ENCODE measurements at places on chromosomes 5 and 9. TPM values are rescaled to one million over a fixed set of nuclear protein-coding genes. Genes with fewer than 3 reads are reported as not detected.

GRCh38 chr5:158534203-158534602, 565.5 kb downstream of the EBF1 start:
- no peak for DNase-seq

DNA sequence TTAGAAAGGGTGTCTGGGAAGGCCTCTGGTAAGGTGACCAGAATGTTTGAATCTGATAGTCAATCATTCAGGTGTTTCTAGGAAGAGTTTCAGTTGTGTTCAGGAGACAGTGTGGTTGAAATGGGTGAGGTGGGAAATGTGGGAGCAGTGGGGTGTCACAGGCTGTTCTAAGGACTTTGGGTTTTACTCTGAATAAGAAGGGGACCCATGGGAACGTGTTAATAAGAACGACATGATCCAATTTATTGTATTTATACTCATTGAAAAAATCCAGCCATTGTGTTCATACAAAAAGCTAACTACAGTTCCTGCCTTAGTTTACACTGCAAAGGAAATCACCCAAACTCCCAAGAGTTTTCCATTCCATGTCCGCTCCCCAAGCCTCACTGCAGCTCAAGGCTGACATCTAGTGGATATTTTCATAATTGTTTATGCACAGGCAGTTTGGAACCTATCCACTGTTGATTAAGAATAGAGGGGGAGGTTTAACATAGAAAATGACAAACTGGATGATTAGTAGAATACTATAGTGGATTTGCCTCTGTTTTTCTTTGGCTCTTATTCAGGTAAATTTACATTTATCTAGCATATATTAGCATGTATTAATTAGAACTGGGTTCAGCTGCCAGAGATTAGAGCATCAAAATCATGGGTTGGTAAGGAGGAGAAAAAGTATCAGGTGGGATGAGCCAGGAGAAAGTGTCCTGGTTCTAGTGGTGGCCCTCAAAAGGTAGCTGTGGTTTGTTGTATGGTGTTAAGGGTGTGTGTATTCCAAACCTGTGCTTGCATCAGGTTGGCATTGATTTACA, 17.7 kb downstream of the CAVIN4 start:
- no peak for DNase-seq

DNA sequence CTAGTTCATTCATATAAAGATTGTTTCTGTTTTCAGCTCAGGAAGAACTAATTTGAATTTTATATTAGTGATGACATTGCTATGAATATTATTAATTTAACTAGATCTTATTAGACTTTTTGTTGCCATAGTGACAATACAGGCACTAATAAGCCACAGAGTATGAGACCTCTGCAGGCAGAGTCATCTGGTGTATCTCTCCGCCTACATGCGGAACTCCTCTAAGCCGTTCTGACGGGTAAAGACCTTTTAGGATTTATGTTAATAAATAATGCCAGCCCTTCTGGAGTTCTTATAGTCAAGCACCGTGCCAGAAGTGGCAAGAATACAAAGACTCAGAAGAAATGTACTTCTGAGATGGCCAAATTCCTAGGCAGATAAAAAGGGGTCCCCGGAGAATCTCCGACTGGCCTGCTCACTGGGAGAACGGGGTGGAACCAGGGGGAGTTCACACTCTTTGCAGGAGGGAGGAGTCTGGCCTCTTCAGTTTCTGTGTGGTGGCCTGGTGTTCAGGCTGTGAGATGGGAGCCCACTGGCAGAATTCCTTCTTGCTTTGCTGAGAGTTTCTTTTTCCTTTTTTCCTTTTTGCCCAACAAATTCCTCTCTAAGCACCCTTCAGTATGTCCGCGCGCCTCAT, 85.1 kb upstream of the IL12B start:
- no peak for DNase-seq

- DNase-seq, result no peak
Observed at GRCh38 chr5:56264417-56265025, 31.4 kb upstream of the ANKRD55 start.

Gene KIAA1191
- polyA plus RNA-seq, result 113 TPM

DNA sequence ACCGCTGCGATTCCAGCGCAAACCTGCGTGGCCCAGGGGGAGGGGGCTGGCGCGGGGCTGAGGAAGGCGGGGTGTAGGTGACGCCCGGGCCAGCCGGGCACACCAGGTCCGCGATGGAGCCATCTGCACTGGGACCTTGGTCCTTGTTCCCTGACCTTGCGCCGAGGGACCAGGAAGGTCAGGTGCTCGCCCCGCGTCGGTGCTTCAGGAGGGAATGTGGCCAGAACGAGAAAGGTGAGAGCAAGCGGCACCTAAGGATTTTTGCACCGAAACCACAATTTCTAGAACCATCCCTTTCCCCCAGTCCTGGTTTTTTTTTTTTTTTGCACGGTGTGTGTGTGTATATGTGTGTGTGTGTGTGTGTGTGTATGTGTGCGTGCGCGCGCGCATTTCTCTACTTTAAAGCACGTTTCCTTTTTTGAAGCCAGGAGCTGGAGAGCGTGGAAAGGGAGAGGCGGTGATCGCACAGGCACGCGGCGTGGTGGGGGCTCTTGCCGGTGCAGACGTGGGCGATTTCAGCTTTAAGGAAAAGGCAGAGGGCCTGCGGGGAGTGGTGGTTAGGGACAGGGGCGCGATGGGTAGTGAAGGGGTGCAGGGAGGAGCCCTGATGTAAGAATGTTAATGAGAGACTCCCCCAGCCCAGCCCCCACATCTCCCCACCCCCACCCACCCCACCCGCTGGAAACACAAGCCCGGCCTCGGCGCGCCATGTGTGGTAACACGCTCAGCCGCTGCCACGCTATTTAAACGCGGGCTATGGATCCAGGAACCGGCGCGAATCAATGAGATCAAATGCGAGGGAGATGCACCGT, at the start of gene NPR3:
TSS of gene NPR3 (plus strand) at position 772 of the 812 bp plus-strand sequence. CDS start 456 bp downstream, outside the sequence.
- no peak for DNase-seq

GRCh38 chr5:71821029-71821428, 102.0 kb downstream of the CARTPT start:
- DNase-seq, result no peak

Gene CD180
- polyA plus RNA-seq, result not detected

DNA sequence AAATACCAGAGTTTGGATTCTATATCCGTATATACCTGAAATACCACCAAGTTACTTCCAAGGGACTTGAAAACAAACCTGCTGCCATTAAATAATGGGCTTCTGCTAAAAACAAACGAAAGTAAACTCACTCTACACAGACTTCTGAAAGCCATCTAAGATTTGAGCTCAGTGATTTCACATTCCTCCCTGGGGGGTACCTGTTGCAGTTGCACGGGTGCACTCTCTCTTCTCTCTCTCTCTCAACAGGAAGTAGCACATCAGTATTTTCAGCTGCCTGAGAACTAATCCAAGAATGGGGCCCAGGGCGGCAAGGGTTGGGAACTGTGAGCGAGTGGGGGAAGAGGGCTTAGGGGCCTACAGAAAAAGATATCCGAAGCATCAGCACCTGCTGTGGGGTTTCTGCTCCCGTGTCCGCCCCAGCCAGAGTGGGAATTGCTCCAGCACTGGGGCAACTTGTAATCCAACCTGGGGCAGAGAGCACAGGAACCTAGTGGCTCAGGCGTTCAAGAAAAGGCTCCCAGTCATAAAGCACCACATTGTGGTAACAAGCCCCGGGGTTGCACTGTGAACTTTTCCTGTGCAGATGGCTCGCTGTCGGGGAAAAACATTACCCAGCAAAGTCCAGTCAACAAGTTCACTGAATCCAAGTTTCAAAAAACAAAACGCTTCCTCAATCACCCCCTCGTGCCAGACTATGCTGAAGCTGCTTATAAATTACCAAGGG, 99.8 kb downstream of the EFNA5 start:
- no peak for DNase-seq

DNA sequence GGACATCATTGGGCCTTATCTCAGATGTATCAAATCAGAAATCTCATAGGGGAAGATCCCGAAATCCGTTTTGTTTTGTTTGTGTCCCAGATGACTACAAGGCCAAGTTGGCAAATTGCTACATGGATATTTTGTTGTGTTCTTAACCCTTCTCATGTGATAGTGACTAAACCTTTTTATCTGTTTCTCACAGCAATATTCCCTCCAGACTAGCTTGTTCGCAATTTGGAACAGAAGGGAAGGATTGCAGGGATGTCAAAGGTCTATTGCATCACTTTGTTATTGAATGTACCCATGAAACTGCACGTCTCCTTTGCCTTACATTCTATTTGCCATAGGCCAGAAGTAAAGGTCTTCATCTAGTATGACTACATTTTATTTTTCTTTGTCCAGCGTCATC, 453.9 kb downstream of the NFIB start:
- DNase-seq, result no peak

DNA sequence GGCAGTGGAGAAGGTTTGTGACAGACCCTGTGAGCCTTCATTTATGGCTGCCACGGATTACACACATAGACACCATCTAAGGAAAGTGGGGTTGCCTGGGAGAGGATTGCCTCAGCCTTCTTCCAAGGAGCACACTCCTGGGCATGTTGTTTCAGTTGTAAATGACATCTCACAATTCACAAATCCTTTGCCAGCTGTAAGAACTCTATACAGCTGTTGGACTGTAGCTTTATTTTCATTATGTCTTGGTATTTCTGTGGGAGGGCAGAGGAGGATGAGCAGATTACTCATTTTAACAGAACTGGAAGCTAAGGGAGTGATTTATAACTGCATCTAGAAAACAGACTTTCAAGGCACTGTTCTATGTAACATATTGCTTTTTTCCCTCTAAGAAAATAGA, 25.6 kb downstream of the MELK start:
- peak; percentile 11 for DNase-seq

GRCh38 chr5:123486951-123487655, 24.9 kb upstream of the CSNK1G3 start:
- peak; percentile 6 for DNase-seq

GRCh38 chr9:129415942-129416651, 204.8 kb downstream of the C9orf50 start:
- no peak for DNase-seq
